ENCODE measurements at places on chromosomes 12 and 14.
A peak's percentile ranks its signal among the peaks of the same experiment; 100 is the strongest.

- no peak for DNase-seq
Observed at GRCh38 chr14:27063959-27064358, 466.1 kb upstream of the NOVA1 start.

DNA sequence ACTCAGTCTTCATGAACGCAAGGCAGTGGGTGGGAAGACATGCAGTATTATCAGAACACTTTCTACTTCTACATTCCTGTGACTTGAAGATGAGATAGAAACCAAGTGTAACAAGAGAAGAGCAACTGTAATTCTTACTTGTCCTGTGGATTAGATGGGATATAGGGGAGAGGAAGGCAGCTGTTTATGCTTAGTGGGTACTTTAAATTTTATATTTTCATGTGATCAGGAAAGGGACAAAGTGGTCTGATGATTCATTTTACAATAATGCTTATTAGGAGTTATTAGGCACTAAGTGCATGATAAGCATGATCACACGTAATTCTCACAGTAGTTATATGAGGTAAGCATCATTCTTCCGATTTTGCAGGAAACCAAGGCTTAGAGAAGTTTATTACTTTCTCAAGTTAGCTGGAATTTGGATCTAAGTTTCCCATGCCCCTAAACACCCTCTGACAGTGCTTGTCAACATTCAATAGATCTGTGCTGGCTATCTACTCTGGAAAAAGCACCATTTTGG is 52.7 kb downstream of the PTGER2 start:
- DNase-seq, result no peak

DNA sequence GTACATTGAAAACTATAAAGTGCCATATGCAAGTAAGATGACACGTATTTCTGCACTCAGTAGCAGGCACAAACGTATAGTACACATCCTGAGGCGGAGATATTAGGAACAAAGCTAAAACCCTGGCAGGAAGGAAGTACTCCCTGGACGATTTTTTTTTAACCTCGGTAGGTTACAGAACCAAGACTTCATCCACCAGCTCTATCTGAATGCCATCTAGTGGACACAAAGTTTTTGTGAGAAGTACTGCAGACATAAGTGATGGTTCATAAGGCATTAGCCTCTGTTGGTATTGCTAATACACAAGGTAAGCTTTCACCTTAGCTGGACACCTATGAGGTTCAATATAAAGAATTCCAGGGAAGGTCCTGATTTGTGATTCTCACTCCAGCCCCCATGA is 83.0 kb upstream of the CCDC196 start:
- DNase-seq, result peak; percentile 29

- no peak for DNase-seq
Observed at GRCh38 chr14:70014406-70015095, 135.3 kb downstream of the SMOC1 start.
